ENCODE measurements at places on chromosomes 3 and 15.

GRCh38 chr3:79018671-79019136, 749.1 kb downstream of the ROBO1 start:
- DNase-seq = no peak

GRCh38 chr15:48962662-48963523, 826 bp downstream of the SHC4 start:
- DNase-seq = no peak

DNA sequence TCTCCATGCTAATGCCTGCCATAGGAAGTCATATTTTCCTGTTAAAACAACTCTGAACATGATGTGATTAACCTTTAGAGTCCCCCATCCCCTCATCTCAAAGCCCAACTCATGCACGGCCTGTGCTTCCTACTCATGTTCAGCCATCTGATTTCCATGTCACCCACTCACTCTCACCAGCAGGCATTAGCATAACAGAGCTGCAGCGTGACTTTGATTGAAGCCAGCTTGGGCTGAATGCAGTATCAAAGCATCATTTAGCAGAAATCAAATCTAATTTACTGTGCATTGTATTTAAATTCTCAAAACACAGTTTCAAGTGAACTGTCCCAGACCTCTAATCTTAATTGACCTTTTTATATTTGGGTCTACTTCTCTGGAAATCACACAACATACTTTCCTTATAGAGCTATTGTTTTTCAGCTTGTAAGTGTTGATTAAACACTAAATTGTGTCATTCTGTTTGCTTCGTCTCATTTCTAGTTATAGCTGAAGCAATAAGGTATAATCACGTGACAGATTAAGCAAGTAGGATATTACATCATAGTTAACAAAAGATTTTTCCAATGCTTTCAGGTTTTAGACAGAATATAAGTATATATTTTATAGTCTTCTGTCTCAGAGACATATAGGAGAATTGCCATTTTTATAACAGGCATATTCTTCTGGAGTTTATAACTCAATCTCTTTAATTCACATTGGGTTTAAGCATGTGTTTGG, 501.5 kb downstream of the ROBO2 start:
- no peak for DNase-seq

- DNase-seq = no peak
Observed at GRCh38 chr3:58829321-58830000, 162.9 kb upstream of the FAM3D start.

DNA sequence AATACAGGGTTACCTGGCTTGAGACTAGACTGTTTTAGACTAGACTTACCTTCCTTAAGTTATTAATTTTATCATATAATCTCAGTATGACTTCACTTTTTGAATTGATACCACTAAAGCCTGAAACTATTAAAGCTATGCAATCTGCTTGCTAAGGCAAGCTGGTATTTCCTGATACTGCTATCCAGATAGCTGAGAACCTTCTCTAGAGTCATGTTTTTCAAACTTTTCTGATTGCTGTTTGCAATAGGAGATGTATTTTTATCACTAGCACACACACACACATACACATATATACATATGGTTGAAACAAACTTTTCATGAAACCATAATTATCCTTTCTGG, 9.3 kb upstream of the MAGI1 start:
- no peak for DNase-seq

DNA sequence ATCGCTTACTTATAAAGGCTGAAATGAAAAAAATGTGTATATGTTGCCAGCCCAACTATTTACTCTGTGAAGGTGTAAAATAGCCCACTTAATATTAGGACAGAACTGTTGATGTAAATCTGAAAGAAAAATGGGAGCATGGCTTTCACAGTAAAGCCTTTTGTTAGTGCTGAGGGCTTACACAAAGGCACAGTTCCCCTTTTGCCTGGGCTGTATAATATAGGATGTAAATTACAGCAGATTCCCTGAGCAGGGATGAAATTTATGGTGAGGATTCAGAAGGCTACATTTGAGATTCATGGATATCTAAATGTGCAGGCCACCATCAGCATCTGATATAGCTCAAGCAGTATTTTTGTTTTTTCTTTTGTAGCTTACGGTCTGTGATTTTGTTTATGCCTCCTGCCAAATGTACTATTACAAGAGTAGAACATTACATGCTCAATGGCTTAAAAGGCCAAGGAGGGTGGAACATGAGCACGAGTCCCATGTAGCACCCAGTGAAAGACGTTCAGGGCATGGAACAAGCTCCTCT, 109.1 kb upstream of the ATP10A start:
- no peak for DNase-seq

GRCh38 chr3:191283400-191283799, 45.8 kb upstream of the CCDC50 start:
- DNase-seq = no peak

DNA sequence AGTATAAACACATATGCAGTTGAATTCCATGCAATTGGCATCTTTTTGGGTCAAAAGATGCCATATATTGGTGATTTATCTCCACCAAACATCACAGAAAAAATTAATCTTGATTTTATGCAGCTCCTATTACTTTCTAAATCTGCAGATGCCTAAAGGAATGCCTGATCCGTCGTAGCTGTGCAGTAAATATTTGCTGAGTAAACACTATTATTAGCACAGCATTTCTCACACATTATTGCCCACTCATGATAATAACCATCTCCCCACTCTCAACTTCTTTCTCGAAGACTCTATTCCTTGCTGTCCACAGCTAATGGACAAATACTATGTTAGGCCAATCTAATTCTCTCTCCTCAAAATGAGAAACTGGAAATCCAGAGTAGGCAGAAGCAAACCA, 625.2 kb downstream of the ZIC1 start:
- no peak for DNase-seq

GRCh38 chr3:53944028-53944427, 52.4 kb upstream of the SELENOK start:
- DNase-seq = no peak

DNA sequence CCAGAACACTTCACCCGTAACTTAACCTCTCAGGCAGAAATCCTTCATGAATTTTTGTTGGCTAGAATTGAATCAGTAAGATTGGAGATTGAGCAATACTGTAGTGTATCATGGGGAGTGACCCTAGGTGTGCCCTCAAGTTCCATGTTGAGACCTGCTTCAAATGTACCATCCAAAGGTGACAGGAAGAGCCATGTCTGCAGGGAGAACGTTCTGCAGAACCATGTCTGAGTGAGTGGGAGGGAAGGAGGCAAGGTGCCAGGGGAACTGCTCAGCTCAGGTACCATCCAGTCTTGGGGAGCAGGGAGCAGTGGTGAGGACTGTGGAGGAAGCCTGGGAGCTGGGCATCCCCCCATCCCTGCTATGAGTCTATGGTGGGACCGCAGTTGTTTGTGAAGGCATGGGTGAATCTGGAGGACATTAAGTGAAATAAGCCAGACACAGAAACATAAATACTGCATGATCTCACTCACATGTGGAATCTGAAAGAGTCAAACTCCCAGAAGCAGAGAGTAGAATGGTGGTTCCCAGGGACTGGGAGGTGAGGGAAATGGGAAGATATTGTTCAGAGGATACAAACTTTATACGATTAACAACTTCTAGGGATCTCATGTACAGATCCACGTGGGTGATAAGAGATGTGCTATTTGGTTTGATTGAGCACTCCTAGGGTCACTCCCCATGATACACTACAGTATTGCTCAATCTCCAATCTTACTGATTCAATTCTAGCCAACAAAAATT, 23.3 kb downstream of the CFAP161 start:
- DNase-seq = no peak

- DNase-seq = no peak
Observed at GRCh38 chr3:14803101-14803980, 15.4 kb upstream of the FGD5 start.

- no peak for DNase-seq
Observed at GRCh38 chr3:140770977-140771667, 93.3 kb downstream of the TRIM42 start.

DNA sequence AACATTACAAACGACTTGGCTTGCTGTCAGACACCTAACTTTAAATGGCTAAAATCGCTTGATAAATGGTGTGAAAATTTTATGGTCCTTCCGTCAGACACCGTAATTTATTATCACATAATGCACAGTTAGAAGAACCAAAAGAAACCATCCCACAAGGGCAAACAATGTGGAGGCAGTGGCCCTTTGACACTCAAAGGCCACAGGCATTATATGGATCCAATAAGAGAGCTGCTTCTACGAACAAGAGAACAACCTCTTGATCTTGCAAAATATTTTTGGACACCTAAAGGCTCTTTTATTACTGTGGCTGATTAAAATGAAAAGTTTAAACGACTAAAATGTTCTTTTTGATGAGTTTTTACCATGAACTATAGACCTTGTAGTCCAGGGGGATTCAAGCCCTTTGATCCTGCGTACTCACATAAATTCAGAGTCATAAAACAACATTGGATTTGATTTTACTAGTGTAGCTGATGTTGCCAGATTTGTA, 202.8 kb downstream of the FMN1 start:
- no peak for DNase-seq

GRCh38 chr15:31468911-31469785, 142.5 kb downstream of the KLF13 start:
- no peak for DNase-seq

GRCh38 chr15:37695719-37696118, 238.7 kb upstream of the TMCO5A start:
- DNase-seq = no peak

- DNase-seq = no peak
Observed at GRCh38 chr3:70400194-70400593, 87.8 kb upstream of the MDFIC2 start.

GRCh38 chr15:75348034-75348561, 1.3 kb downstream of the NEIL1 start:
- DNase-seq = no peak

- no peak for DNase-seq
Observed at GRCh38 chr3:153553605-153553945, 391.5 kb downstream of the RAP2B start.

DNA sequence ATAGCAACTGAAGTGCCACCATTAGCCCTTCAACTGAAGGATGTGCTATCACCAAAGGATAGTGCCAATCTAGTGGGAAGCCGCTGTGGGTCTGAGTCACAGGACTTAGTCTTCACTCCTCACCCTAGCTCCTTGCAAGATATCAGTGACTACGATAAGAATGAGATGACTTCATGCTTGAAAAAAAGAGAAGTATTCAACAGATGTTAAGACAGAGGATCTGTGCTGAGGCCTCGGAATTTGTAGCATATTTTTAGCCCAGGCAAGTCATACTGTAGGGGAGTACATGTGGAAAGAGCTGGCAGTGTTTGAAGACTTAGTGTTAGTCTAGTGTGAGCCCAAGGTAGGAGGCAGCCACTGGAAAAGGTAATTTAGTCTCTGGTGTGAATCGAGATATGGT, 270.7 kb upstream of the LRTM1 start:
- no peak for DNase-seq

DNA sequence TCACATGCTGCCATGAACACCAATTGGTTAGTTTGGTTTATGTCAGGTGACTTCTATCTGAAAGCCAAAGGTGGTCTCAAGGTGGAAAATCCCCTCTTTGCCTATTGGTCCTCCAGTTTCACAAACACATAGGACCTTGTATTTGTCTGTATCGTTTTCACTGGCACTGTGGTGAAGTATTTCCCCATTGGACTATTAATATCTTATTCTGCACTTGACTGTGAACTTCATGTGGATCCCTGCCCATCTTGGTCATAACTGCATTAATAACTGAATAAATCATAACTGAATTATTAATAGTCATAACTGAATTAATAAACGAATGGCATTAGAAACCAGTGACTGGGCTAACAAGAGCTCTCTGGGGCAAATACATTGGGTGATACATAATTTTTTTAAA, 341.3 kb upstream of the ADAMTS9 start:
- DNase-seq = no peak

DNA sequence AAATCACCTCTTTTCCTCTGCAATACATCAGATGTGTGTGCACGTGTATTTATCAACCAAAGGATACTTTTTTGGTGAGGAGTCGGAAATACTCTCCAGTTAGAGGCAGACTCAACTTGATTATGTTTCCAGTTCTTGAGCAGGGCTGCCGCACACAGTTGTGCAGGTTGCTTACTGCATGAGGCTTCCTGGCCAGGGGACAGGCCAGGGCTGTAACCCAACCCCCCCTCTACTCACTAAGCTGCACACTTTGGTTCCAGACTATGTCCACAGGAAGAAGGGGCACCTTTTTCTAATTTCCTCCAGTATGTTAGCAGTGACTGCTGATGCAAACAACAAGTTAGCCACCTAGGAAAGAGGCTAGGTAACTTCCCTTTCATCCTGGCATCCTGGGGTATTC, 476.9 kb upstream of the TBL1XR1 start:
- DNase-seq = no peak

- no peak for DNase-seq
Observed at GRCh38 chr3:179933914-179934313, 102.8 kb downstream of the PEX5L start.

GRCh38 chr15:95259965-95260364, 1028.6 kb downstream of the MCTP2 start:
- no peak for DNase-seq

- DNase-seq = no peak
Observed at GRCh38 chr3:153855772-153856171, 265.4 kb upstream of the ARHGEF26 start.

DNA sequence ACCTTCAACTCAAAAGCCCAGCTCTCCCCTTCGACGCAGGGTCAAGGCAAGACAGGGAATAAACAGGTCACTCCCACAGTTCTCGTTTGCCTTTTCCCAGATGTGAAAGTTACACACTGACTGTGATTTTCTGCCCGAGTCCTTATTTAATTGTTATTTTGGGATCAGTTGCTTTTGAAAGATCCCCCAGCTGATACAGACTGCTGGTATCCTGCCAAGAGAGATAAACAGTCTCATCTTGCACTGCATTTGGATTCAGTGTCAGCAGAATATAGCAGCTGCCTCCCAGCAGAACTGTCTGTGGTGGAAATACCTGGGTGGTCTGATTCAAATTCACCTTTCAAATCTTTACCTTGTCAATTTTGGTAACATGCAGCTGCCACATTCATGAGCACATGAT, 56.0 kb upstream of the FAM3D start:
- no peak for DNase-seq

DNA sequence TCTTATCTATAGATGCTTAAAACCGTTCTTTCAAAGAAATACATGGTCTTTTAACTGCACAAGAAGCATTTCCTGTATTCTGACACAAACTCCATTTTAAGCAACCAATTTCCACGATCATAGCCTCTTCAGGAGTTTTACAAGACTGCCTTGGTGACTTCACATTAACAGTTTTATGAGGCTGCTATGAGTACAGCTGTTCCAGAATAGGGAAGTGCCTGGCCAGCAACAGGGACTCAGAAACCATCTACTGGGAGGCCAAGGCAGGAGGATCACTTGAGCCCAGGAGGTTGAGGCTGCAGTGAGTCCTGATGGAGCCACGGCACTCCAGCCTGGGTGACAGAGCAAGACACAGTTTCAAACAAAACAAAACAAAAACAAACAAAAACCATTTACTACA, 78.4 kb downstream of the B3GNT5 start:
- DNase-seq = no peak
